ENCODE measurements at places on chromosomes 3 and 15.

DNA sequence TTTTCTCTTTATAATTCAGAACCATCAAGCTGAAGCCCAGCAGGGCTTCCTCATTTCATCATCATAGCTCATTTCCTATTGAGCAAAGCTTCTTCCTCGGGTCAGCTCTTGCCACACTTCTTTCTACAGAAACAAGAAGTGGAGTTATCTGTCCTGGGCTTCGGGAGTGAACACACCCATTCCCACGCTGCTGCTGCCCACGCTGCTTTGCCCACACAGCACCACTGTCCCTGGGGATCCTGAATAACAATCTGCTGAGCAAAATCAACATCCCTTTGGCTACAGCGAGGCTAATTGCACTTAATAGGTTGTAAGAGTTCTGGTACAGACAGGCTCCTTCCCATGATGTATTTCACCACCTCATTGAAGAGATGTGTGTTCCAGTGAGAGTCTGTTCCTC is 23.7 kb downstream of the CEP19 start:
- peak; percentile 57 for DNase-seq

DNA sequence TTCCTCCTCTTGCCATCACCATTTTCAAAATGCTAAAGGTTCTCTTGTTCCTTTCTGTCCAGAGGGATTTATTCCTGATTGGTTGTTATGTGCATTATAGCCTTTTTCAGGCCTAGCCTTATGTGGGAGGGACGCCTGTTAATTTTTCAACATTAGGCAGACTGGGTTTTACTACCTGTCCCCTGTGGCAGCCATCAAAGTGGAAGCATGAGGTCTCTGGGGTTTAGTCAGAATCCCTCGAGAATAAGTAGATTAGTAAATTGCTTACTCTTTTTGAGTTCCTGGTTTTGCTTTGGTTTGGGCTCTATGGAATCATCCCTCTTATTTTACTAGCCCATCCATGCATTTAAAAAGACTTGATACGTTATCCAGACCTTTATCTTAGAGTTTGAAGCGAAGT is 32.4 kb downstream of the PAK2 start:
- DNase-seq: no peak

GRCh38 chr3:139601191-139601961 is 61.8 kb upstream of the RBP1 start:
- no peak for DNase-seq

DNA sequence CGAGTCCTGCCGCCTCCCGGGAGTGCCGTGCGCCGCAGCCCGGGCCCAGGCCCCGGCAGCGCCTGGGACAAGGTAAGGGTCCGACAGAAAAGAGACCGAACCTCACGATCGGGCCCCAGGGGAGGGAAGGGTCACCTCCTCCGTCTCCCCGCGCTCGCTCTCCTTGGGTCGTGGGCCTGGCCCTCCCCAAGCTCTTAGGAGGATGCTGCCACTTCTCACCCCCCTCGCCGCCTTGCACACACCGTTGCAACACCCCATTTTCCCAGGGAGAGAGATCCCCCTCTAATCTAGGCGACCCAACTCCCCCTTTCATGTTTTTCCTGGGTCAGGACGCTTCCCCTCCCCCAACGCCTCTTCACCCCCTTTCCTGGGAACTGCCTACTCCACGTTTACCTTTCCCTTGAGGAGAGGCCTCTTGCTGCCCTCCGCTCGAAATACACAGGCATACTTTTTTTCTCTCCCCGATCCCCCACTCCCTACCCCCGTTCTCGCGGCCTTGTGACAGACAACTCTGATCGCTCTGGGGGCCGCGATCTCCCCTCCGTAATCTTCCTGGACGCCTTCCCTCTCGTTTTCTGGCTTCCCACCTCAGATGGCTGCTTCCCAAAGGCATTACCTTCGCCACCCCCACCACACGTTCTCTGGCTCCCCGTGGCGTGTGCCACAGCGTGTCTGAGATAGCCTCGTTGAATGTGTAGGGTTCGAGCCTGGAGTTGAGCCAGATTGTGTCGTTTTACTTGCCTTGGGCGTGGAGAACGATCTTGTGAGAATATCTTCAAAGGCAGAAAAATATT is 688 bp downstream of the SETD5 start:
- peak; percentile 55 for DNase-seq

GRCh38 chr3:61819861-61820260 is 258.5 kb downstream of the PTPRG start:
- peak; percentile 51 for DNase-seq
